ENCODE measurements at places on chromosomes 7 and 10. TPM values are rescaled to one million over a fixed set of nuclear protein-coding genes. Genes with fewer than 3 reads are reported as not detected.

The ANXA8L1 gene
- total RNA-seq, result 0.56 TPM

The SOSTDC1 gene
- 1.1 TPM for total RNA-seq

The CPN1 gene
- total RNA-seq, result not detected

The MAT1A gene
- total RNA-seq, result not detected

The NRP1 gene
- total RNA-seq, result 163 TPM

The MKX gene
- total RNA-seq, result 0.26 TPM

The IFIT1B gene
- under 0.01 TPM for total RNA-seq

The PWWP2B gene
- total RNA-seq, result 7.4 TPM
